Mammary epithelial cell (primary cell): ENCODE measurements at places on chromosomes 5 and 9. TPM values are rescaled to one million over a fixed set of nuclear protein-coding genes. Genes with fewer than 3 reads are reported as not detected.

KLF4 gene
- 20.5 TPM for total RNA-seq

STING1 gene
- total RNA-seq: 10.7 TPM

SAXO1 gene
- total RNA-seq: not detected

ACOT12 gene
- not detected for total RNA-seq

GABRP gene
- 7.2 TPM for total RNA-seq

DRD1 gene
- not detected for total RNA-seq

HK3 gene
- not detected in 2 replicates for total RNA-seq

ANKRD18A gene
- 5.6 and 10.4 TPM in 2 replicates for total RNA-seq

FOXD4L5 gene
- 0.67 TPM for total RNA-seq

PIP5KL1 gene
- 6.7 TPM for total RNA-seq

GFI1B gene
- not detected in 2 replicates for total RNA-seq

ELAVL2 gene
- 2.0 and 5.7 TPM in 2 replicates for total RNA-seq

RETREG1 gene
- total RNA-seq: 49.7 TPM

BTNL3 gene
- total RNA-seq: not detected in 2 replicates

SPINK6 gene
- 4.3 and 10.8 TPM in 2 replicates for total RNA-seq

CTXN3 gene
- total RNA-seq: not detected

ZCCHC9 gene
- 13.7 TPM for total RNA-seq

HTR4 gene
- total RNA-seq: not detected

GRAMD2B gene
- 113 TPM for total RNA-seq

FOXI1 gene
- total RNA-seq: not detected in 2 replicates

FSTL4 gene
- total RNA-seq: 3.7 TPM

DNAH5 gene
- 1.5 TPM for total RNA-seq

PCDHGB5 gene
- total RNA-seq: 9.8 and 10.5 TPM in 2 replicates

CDH9 gene
- not detected in 2 replicates for total RNA-seq

LTC4S gene
- total RNA-seq: 0.82 and 1.0 TPM in 2 replicates

SHISAL2B gene
- not detected in 2 replicates for total RNA-seq

SLC45A2 gene
- 0.31 TPM in 1 of 2 replicates, not detected in the other for total RNA-seq

IFNA21 gene
- total RNA-seq: not detected in 2 replicates

GDA gene
- 0.08 TPM in 1 of 2 replicates, not detected in the other for total RNA-seq

ERP44 gene
- total RNA-seq: 11.0 TPM

GAS1 gene
- 15.7 TPM for total RNA-seq
